ENCODE measurements at places on chromosomes 6 and 20.

DNA sequence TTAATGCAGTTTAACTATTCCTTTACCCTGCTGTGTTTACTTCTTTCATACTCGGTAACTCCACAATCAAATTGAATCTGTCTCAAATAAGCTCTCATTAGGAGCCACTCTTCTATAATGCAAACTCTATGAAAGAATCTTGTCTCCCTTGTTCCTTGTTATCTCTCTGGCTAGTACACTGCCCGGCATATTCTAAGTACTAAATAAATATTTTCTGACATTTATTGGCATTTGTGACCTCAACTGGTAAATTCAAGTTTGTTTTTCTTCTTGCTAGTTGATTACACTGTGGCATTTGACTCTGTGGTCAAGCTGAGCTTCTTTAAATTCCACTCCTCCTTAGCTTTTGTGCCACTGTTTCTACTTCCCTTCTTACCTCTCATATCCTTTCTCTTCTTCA lies 237.6 kb upstream of the KHDRBS2 start:
- no peak for DNase-seq

DNA sequence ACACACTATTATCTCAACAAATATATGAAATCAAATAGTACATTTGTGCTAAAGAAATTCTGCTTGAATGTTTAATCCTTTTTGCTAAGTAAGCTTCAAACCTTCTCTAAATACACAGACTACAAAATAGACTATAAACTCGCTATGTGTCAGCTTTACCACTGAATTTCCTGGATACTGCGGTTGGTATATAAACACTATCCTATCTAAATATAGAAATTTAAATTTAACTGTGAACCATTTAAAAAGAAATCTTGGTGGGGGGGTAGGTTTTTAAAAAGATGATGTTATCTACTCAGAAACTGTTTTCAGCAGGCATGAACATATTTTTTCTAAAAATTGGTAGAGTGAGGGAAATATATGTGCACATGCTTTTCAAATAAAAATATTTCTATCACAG lies 306.5 kb upstream of the RUNX2 start:
- DNase-seq = no peak

- DNase-seq = no peak
These were observed 47.6 kb upstream of the MYL9 start for GRCh38 chr20:36493801-36494114.

- no peak for DNase-seq
These were observed 48.1 kb downstream of the RRBP1 start for GRCh38 chr20:17633850-17634500.

GRCh38 chr6:61192610-61193009 lies 1093.4 kb downstream of the KHDRBS2 start:
- no peak for DNase-seq

- DNase-seq = no peak
These were observed 129.7 kb downstream of the FAXC start for GRCh38 chr6:99219788-99220187.

GRCh38 chr6:70351461-70351860 lies 48.6 kb upstream of the COL9A1 start:
- no peak for DNase-seq

GRCh38 chr6:41450581-41450980 lies 95.6 kb upstream of the FOXP4 start:
- DNase-seq = no peak

DNA sequence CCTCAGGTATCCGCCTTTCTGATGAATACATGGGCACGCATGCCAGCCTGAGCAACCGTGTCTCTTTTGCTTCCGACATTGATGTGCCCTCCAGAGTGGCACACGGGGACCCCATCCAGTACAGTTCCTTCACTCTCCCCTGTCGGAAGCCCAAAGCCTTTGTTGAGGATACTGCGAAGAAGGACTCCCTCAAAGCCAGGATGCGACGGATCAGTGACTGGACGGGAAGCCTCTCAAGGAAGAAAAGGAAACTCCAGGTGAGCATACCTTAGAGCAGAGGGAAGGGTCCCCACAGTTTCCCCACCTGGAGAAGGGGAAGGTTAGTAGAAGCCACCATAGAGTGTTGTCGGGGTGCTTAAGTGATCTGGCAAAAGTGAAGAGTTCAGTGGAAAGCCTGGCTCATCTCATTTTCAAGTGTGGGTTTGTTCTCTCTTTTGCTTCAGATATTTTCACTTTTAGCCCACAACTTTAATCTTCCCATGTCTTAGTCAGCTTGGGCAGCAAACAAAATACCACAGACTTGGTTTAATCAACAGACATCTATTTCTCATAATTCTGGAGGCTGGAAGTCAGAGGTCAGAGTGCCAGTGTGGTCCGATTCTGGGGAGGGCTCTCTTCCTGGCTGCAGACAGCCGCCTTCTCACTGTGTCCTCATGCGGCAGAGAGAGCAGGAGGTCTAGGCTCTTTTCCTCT lies 133.5 kb upstream of the CLDN20 start:
- DNase-seq = no peak

DNA sequence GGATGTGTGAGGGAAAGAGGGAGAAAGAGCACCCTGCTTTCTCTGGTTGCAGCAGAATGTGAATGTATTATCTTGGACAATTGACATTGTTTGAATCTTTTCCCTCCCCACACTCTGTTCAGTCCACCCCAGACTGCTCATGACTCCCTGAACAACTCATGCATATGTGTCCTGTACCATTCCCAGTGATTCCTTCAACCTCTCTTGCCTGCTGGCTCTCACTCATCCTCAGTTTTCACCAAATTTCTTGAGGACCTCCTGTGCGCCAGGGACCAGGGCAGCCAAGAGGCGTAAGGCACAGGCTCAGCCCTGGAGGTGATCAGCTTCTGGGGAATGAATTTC lies 5.4 kb downstream of the NOX3 start:
- DNase-seq = no peak

- no peak for DNase-seq
These were observed 47.7 kb downstream of the AKAP7 start for GRCh38 chr6:131182991-131183425.

DNA sequence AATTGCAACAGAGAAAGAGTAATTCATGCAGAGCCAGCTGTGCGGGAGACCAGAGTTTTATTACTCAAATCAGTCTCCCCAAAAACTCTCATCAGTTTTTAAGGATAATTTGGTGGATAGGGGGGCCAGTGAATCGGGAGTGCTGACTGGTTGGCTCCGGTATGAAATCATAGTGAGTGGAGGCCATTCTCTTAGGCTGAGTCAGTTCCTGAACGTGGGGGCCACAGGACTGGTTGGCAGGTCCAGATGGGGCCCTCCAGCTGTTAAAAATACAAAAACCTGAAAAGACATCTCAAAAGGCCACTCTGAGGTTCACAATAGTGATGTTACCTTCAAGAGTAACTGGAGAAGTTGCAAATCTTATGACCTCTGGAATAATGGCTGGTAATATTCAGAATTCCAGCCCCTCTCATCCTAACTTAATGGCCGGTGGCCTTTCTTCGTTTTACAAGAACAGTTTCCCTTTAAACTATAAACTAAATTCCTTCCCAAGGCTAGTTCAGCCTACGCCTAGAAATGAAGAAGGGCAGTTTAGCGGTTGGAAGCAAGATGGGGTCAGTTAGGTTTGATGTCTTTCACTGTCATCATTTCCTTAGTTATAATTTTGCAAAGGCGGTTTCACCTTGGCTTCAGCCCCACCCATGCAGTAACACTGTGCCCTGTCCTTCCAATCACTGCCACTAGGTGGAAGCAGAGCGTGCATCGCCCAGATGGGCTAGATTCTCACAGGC lies 6.8 kb upstream of the MICA start:
- peak; percentile 94 for DNase-seq

DNA sequence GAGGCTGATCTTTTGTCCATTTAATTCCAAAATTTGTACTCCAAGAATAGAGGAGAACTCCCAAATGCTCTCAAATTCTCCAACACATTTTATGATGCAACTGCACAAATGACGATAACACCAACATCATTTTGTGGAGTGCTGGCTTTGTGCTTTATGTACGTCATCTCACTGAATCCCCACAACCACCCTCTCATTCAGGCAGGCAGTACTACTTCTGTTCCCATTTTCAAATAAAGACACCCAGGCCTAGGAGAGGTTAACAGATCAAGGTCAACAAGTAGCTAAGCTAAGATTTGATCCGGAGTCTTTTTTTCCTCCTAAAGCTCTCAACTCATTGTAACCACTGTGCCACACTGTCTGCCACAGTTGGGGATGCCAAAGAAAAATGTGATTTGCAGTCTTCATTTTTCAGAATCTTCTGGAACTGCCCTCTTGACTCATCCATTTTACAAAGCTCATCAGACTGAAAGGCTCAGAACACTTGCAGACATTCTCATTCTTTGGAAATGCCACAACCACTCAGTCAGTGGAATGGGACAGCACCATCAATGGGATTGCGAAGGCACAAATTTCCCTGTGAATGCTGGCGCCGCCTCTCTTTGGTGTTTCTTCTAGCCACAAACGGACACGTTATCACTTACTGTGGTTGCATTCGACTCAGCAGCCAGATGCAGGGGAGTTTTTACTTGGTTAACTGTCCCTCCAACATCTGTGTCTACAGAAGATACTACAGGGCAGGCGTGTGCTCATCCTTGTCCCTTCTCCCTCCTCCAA lies 184.4 kb downstream of the GJA10 start:
- peak; percentile 80 for DNase-seq

GRCh38 chr20:11451793-11452291 lies 465.9 kb upstream of the BTBD3 start:
- DNase-seq = no peak

- no peak for DNase-seq
These were observed 1235.4 kb upstream of the GJE1 start for GRCh38 chr6:140897349-140897748.

GRCh38 chr6:38272222-38272621 lies 367.5 kb downstream of the BTBD9 start:
- DNase-seq = no peak

DNA sequence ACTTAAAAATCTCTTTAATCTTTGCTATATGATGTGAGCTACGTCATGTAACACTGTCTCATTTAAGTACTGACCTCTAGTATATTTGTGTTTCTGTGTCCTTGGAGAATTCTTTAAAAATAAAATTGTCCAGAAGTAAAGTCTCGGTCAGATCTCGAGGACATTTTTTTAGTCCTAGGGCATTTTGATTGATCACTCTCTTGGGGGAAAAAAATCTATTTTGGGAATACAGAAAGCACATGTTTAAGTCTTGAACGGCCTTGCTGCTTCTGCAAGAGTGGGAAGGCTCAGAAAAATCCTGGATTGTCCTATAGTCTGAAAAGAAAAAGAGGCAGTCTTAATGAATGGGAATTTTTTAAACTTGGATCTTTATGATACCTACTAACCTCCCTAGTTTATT lies 234.3 kb downstream of the UTRN start:
- no peak for DNase-seq

DNA sequence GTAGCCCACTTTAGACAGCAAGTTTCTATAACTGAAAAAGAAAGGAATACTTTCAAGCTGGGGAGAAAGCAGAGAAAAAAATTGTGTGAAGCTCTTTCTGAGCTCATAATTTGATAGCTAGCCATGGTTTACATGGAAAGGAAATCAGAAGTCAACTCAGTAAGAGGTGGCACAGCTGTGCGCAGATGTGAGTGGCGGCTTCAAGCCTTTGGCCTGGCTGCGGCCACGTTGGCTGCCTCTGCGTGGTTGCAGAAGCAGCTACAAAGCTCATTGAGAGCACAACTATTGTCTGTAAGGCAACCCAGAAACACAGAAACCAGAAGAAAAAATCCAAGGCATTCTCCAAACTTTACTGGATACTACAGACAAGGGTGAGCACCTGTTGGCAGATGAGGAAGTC lies 136.9 kb downstream of the SASH1 start:
- no peak for DNase-seq

- DNase-seq = peak; percentile 57
These were observed 592 bp upstream of the CDYL start for GRCh38 chr6:4775494-4776130.

- DNase-seq = no peak
These were observed 39.1 kb downstream of the FAM209B start for GRCh38 chr20:56572172-56572571.

GRCh38 chr20:13111249-13111911 lies 102.6 kb downstream of the SPTLC3 start:
- DNase-seq = no peak

DNA sequence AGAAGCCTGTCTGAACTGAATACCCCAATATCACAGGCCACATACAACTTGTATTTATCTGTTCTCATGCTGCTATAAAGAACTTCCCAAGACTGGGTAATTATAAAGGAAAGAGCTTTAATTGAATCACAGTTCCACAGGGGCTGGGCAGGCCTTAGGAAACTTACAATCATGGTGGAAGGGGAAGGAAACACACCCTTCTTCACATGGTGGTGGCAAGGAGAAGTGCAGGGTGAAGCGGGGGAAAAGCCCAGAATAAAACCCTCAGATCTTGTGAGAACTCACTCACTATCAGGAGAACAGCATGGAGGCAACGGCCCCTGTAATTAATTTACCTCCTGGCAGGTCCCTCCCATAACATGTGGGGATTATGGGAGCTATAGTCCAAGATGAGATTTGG lies 50.3 kb upstream of the FNDC1 start:
- DNase-seq = no peak

DNA sequence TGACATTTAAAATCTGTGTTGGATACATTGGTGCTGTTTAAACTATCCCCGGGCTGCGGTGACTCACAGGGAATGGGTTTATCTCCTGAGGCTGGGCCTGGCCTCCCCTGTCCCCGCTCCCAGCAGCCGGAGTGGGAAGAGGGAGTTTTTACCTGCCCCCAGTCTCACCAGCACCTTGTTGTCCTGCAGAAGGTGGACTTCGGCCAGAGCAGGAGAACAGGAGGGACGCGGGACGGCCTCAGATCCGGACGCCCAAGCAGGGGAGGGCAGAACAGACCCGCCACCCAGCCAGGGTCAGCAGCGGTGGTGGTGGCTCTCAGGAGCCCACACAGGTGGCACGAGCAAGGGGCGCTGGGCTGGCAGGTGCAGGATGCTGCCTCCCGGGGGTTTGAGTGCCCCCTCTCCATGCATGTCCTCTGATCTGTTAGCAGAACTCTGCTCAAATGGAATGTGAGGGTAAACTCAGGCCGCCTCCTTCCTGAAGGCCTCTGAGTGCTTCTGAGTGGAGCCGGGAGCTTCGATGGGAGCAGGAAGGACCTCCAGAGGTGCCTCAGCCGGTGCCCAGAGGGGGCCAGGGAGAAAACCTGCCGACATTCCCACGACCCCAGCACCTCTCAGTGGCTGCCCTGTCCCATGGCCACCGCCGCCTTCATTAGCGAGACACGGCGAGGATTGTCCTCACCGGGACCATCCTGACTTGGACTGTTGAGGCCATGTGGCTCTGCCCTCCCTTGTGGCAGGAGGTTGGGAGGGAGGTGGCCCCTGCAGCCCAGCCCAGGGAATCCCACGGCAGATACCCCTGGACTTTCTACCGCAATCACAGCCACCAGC lies 43.4 kb upstream of the MRGBP start:
- no peak for DNase-seq
